Umbilical cord (tissue), 2 donors: ENCODE measurements at places on chromosomes 12 and 14.

- no peak for DNase-seq
Measured at GRCh38 chr12:92968176-92968813, 39.2 kb upstream of the EEA1 start.

DNA sequence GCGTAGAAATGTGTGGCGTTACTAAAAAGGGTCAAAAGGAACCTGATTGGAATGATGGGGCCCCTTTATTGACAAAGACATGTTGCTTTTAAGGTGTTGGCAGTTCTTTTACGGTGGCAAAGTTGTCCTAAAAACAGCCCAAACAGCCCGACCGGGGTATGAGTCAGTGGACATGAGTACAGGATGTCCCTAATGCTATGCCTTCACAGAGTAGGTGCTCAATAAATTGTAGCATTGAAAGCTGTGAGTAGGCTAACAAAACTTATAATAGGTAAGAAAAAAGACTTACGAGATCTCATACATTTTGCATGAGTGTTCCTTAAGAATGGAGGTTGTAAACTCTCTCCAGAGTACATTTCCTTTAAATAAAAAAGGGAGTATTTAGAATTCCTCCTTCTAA lies 2.6 kb downstream of the ELK3 start:
- DNase-seq = no peak

DNA sequence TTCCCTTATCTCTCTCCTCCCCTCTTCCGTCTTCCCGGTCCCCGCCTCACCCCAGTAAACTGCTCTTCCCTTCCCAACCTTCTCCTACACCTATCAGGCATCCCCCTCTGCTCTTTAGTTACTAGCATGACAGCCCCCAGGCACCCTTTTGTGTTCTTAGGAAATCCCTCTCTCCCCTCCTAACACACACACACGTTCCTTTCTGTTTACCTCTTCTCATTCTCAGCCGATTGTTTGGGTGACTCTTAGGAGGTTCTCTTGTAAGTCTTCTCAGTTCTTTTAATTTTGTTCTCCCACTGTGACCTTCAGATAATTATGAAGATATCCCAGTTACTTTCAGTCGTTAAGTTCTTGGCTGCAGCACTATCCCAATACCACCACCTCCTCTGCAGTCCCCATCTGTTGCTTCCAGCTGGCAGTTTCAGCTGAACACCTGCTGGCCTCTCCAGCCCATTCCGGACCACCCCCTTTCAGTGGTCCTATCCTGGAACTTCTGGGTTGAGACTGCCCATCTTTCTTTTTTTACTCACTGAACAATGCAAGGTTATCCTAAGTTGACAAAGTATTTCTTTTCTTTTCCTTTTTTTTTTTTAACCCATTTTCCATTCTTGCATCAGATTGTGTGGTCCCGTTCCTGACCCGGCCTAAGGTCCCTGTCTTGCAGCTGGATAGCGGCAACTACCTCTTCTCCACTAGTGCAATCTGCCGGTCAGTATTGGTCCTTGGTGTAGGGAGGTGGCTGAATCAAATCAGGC lies 711 bp downstream of the MARS1 start:
- DNase-seq = no peak

- no peak for DNase-seq
Measured at GRCh38 chr12:75428767-75429166, 37.9 kb downstream of the GLIPR1L2 start.

- no peak for DNase-seq
Measured at GRCh38 chr12:27208414-27208750, 35.7 kb upstream of the STK38L start.

- no peak for DNase-seq
Measured at GRCh38 chr14:96624661-96625425, 122.7 kb downstream of the PAPOLA start.

GRCh38 chr12:131367983-131368667 lies 342.8 kb upstream of the SFSWAP start:
- no peak for DNase-seq

GRCh38 chr12:105171691-105172436 lies 64.1 kb downstream of the APPL2 start:
- DNase-seq = no peak

- DNase-seq = no peak
Measured at GRCh38 chr12:79775355-79776027, 84.7 kb upstream of the PAWR start.

DNA sequence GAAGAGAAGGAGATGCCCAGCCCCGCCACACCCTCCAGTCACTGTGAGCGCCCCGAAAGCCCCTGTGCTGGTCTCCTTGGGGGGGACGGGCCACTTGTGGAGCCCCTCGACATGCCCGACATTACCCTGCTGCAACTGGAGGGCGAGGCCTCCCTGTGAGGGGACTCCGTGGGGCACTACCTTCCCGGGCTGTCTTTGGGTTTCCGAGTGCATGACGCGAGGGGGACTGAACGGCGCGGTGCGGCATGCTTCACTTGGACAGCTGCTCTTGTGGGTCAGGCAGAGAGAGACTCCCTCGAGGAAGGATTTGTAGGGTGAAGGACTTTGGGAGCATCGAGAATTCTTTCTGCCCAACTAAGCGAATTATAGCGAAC lies 1.1 kb downstream of the CCDC184 start:
- DNase-seq = peak; percentile 41

GRCh38 chr14:61627612-61628011 lies 67.7 kb upstream of the HIF1A start:
- no peak for DNase-seq

DNA sequence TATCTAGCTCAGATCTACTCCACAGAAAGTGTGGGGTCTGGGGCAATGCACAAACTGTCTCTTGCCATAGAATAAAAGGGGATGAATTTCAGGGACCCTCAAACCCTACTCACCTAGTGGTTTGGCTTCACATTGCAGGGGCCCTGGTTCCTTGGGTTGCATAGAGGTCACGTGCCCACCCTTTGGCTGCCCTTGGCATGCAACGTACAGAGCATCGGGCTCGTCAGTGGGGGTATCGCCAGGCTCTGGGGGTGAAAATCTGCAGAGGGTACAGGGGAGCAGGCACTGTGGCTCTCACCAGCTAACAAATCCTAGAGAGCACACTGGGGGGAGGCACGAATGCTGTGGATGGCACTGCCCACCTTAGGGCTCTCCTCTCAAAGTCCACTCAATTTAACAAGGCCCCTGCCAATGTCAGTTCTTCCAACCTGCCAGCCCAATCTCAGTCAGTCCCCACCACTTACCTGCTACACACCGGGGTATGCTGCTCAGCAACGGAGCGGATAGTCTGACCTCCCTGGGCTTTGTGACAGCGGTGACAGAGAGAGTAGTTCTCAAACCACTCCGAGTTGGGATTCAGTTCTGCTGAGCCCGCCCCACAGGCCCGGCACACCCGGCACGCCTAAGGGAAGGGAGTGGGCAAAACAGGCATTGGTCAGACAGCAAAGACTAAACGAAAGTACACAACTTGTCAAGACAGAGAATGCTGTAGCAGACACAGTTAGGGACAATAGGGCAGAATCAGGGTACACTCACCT lies 8.0 kb downstream of the KMT2D start:
- DNase-seq = no peak

DNA sequence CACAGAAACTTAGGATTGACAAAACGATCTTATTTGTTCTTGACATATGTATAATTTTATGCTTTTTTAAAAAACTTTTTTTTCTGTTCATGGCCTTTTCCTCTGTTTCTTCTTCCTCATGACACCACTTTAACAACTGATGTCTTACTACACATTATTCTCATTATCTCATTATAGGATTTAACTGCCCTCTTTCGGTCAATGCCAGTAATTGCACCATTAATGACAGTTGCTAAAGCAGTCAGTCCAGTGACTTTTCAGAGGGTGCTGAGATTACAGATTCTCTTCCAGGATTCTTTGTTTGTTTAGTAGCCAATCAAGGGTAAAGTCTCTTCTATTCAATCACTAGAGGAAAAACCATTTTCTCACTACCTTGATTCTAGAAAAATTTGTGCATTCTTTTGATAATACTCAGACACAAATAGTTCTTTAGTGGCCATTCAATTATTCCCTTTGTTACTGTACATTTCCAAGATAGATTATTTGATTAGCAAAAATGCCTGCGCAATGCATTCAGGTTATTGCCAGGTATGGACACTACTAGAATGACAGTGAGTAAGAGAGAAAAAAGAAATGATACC lies 50.1 kb downstream of the KLRG1 start:
- DNase-seq = peak; percentile 61

GRCh38 chr12:20211981-20212421 lies 156.3 kb upstream of the PDE3A start:
- DNase-seq = peak; percentile 24

DNA sequence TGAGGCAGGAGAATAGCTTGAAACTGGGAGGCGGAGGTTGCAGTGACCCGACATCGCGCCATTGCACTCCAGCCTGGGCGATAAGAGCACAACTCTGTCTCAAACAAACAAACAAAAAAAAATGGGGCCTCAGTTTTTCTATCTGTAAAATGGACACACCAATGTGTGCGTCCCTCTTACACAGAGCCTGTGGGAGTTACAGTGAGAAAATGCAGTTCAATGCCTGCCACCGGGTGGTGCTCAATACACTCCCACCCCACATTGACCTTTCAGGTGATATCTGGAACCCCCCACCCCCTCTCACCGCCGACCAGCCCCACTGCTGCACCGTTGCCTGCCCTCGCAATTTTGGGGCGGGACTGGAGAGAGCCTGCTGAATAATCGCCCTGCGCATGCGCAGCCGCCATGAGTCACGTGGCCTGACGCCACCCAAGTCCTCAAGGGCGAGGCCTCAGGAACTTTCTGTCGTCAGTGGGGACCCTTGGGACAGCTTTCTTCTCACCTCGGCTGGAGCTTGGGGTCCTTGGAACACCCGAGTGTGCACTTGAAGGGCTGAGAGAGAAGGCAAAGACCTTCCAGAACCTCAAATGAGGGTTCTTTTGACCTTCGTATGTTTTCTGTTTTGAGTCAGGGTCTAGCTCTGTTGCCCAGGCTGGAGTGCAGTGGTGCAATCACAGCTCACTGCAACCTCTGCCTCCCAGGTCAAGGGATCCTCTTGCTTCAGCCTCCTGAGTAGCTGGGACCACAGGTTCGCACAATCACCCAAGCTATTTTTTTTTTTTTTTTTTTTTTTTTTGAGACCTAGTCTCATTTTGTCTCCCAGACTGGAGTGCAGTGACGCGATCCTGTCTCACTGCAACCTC lies 14.6 kb upstream of the CABP1 start:
- no peak for DNase-seq

DNA sequence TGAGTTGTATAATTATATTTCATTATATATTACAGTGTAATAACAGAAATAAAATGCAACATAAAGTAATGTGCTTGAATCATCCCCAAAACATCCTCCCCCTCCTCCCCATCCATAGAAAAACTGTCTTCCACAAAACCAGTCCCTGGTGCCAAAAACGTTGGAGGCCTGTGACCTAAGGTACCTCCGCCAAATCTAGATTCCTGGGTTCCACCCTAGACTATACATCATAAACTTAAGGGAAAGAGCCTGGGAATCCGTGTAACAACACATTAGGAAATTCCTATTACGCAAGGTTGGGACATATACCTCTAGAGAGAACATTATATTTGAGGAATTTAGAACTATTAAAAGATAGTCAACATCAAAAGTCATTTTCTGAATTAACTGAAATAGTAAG lies 38.0 kb downstream of the SPPL3 start:
- DNase-seq = no peak

- DNase-seq = no peak
Measured at GRCh38 chr14:62144863-62145262, 382.6 kb downstream of the SNAPC1 start.

- no peak for DNase-seq
Measured at GRCh38 chr14:92647797-92648279, 100.6 kb downstream of the LGMN start.

DNA sequence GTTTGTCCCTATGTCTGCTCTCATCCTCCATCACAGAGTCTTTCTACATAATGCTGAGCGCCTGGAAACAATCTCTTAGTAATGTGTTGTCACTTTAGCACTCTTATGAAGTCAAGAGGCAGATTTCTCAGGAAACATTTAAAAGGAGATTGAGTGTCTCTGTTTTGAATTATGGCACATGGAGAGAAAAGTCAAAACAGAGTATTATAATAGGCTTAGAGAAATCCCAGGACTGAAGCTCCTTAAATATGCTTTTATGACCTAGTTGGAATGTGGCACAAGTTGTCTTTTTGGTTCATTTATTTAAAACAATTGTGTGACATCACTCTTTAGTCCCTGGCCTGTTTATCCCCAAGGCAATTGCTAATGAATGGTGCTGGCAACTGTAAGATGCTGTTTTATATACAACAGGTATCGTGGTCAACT lies 117.8 kb upstream of the HIF1A start:
- peak; percentile 79 for DNase-seq

DNA sequence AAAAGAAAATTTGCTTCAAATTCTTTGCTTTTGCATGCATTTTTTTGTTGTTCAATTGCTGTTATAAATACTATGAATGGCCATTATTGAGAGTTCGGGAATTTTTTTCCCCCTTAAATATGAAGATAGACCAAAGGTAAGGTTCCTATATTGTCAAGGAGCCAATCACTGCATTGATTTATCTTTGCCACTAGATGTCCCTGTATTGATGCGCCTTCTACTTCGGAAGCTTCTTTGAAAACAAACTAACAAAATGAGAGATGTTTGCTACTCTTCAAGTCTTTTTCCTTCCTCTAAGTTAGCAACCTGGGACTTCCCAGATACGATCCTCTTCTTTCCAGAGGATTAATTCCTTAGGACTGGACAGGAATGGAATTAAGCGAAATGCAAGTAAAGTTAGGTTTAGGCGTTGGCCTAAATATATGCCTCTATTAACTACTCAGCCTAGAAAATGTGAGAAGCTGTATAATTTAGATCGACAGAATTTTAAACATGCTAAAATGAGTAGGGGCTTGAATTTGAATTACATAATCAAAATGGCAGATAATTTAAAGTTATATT lies 318.1 kb downstream of the AEBP2 start:
- peak; percentile 53 for DNase-seq

GRCh38 chr12:132245521-132246101 lies 83.8 kb downstream of the GALNT9 start:
- DNase-seq = no peak

- DNase-seq = no peak
Measured at GRCh38 chr14:105468621-105469241, 5.9 kb upstream of the CRIP2 start.

DNA sequence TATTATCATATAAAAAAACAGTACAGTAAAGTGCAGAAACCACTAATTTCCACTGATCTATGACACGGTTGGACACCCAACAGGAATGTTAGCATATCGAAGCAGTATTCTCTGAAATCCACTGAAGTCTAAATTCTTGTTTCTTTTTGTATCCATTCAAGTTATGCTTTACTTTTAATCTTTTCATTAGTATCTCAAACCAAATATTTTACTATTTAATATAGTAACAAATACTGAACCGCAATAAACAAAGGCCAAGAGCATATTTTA lies 41.1 kb downstream of the ATXN2 start:
- no peak for DNase-seq
